Subcutaneous adipose tissue (tissue), 4 donors: ENCODE measurements at places on chromosomes 3 and 15. TPM values are rescaled to one million over a fixed set of nuclear protein-coding genes. Genes with fewer than 3 reads are reported as not detected.

Gene KCNMB2
- not detected for total RNA-seq

Gene CD80
- 2.6 TPM for total RNA-seq

Gene P2RY13
- 3.7 TPM for total RNA-seq

Gene CLDN18
- total RNA-seq = not detected

Gene MKRN2OS
- not detected for total RNA-seq

Gene AQP9
- 119 TPM for total RNA-seq

Gene CGNL1
- 1.6 TPM for total RNA-seq

Gene FANCD2OS
- total RNA-seq = not detected

Gene NISCH
- 65.4 TPM for total RNA-seq

Gene PPP1R14D
- not detected for total RNA-seq

Gene LRRC2
- 7.7 TPM for total RNA-seq

Gene AADACL2
- total RNA-seq = not detected

Gene ACAP2
- total RNA-seq = 79.6 TPM

Gene CRELD1
- total RNA-seq = 30.2 TPM

Gene APBA2
- 1.1 TPM for total RNA-seq

Gene KLHL40
- not detected for total RNA-seq

Gene TERC
- 135 TPM for total RNA-seq

Gene SLC2A2
- not detected for total RNA-seq

Gene GOLGA8M
- total RNA-seq = 18.3 TPM

Gene REC114
- not detected for total RNA-seq

Gene SUCNR1
- 3.5 TPM for total RNA-seq

Gene HESX1
- 4.3 TPM for total RNA-seq

Gene TRH
- total RNA-seq = not detected

Gene GNAT1
- total RNA-seq = not detected

Gene RAB27A
- 6.6 TPM for total RNA-seq

Gene FES
- total RNA-seq = 37.5 TPM

Gene PAQR9
- total RNA-seq = not detected

Gene DUOXA1
- total RNA-seq = 0.44 TPM

Gene PPARG
- total RNA-seq = 347 TPM

Gene ADCY5
- 40.6 TPM for total RNA-seq

Gene CYP1A2
- not detected for total RNA-seq

Gene SH3GL3
- total RNA-seq = not detected

Gene TRPM1
- total RNA-seq = not detected

Gene RGMA
- 8.2 TPM for total RNA-seq

Gene NAALADL2
- 18.1 TPM for total RNA-seq

Gene NANOGP8
- 0.66 TPM for total RNA-seq

Gene ISLR
- 89.6 TPM for total RNA-seq

Gene DISP2
- not detected for total RNA-seq

Gene CPN2
- 0.38 TPM for total RNA-seq

Gene GOLGA8T
- not detected for total RNA-seq

Gene RNF13
- 147 TPM for total RNA-seq

Gene SLC22A14
- not detected for total RNA-seq

Gene NXPE3
- total RNA-seq = 12.7 TPM

Gene CCDC54
- not detected for total RNA-seq

Gene BTD
- 44.3 TPM for total RNA-seq

Gene IL17RB
- 0.49 TPM for total RNA-seq

Gene STRC
- total RNA-seq = 0.19 TPM
